B cell (primary cell): ENCODE measurements at places on chromosomes 6 and 20.
A peak's percentile ranks its signal among the peaks of the same experiment; 100 is the strongest.

GRCh38 chr6:108810057-108810643, 38.1 kb upstream of the ARMC2 start:
- no peaks in the 10 kb centered on the region for H3K36me3 ChIP-seq
- no peaks in the 10 kb centered on the region for H3K27me3 ChIP-seq
- no peak overlapping the region for H3K27ac ChIP-seq

GRCh38 chr6:154249499-154250298, 106.9 kb downstream of the IPCEF1 start:
- H3K27me3 ChIP-seq, result no peaks in the 10 kb centered on the region
- no peaks in the 10 kb centered on the region for H3K36me3 ChIP-seq
- H3K27ac ChIP-seq, result no peak overlapping the region
- H3K4me1 ChIP-seq, result peaks cover 17% of the 10 kb centered on the region
- peak; percentile 26 for DNase-seq

GRCh38 chr6:169158174-169158573, 95.5 kb downstream of the THBS2 start:
- no peak for DNase-seq
- no peaks in the 10 kb centered on the region for H3K4me1 ChIP-seq
- H3K27ac ChIP-seq, result no peak overlapping the region
- H3K36me3 ChIP-seq, result no peaks in the 10 kb centered on the region
- H3K4me3 ChIP-seq, result no peak overlapping the region
- H3K27me3 ChIP-seq, result no peaks in the 10 kb centered on the region

GRCh38 chr6:105642708-105643107, 239.8 kb upstream of the PREP start:
- no peaks in the 10 kb centered on the region for H3K36me3 ChIP-seq
- H3K4me1 ChIP-seq, result peaks cover 8% of the 10 kb centered on the region
- DNase-seq, result no peak
- no peak overlapping the region for H3K4me3 ChIP-seq

DNA sequence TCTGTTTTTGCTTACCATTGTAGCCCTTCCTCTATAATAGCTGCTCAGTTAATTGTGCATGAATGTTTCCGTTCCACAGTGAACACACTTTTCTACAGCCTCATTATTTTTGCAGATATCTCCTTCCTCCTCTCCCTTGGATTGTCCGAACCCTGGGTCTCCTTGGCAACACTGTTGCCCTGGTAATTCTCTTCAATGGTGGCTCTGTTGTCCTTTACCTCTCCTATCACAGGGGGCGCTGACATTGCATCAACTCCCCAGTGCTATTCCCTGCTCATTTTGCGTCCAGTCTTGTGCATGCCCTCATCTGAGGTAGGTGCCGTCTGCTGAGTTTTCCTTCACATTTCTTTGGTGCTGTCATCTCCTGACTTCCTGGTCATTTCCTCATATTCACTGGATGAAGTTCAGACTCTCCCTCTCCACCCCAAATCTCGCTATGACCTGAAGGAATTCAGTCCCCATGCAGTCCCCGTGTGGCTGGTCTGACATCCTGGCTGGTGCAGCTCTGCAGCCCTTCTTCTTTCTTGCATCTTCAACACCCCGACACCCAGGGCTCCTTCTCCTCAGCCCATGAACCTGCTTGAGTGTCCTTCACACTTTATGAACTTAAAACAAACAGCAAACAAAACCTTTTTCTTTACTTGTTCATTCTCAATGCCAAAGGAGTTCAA, 21.1 kb downstream of the PHACTR2 start:
- no peak overlapping the region for H3K4me3 ChIP-seq
- no peaks in the 10 kb centered on the region for H3K36me3 ChIP-seq
- DNase-seq, result no peak
- H3K27me3 ChIP-seq, result no peaks in the 10 kb centered on the region

- H3K4me3 ChIP-seq, result no peak overlapping the region
- no peak overlapping the region for H3K27ac ChIP-seq
- no peak for DNase-seq
- no peaks in the 10 kb centered on the region for H3K4me1 ChIP-seq
These were observed 12.1 kb downstream of the TMEM200A start for GRCh38 chr6:130377915-130378314.

GRCh38 chr6:5606546-5606945, 345.2 kb downstream of the FARS2 start:
- DNase-seq, result no peak
- no peak overlapping the region for H3K4me3 ChIP-seq
- no peak overlapping the region for H3K27ac ChIP-seq
- no peaks in the 10 kb centered on the region for H3K27me3 ChIP-seq
- H3K36me3 ChIP-seq, result no peaks in the 10 kb centered on the region

DNA sequence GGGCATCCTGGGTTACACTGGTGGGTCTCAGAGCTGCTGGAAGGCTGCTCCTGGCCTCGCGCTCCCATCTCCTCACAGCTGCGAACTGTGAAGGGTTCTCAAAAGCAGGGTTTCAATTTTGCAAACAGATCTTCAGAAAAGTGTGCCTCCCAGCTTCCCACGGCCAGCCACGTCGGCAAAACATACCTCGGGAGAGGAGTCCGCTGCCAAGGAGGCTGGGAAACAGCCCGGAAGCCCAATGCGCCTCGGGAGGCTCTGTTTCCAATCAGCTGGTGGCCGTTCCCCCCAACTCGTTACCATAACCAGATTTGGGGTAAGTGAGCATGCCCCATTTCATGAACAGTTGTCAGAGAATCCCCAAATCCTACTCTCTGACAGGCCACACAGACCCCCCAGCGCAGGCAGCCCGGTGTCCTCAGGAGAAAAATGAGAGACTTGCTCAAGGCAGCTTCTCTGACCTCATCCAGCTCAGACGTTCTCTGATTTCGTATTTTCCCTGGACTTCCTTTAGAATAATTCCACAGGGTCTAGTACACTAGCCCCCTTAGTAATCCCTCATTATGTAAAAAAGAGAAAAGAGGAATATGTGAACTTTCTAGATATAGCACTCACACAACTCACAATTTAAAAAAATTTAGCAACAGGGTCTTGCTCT, 98.4 kb downstream of the SNX5 start:
- H3K36me3 ChIP-seq, result no peaks in the 10 kb centered on the region
- no peak for DNase-seq
- H3K27ac ChIP-seq, result no peak overlapping the region
- H3K4me1 ChIP-seq, result peaks cover 18% of the 10 kb centered on the region
- H3K4me3 ChIP-seq, result no peak overlapping the region

- H3K27ac ChIP-seq, result no peak overlapping the region
- H3K36me3 ChIP-seq, result peaks cover 56% of the 10 kb centered on the region
- no peak for DNase-seq
These were observed 170.3 kb upstream of the SNX9 start for GRCh38 chr6:157652601-157653363.

DNA sequence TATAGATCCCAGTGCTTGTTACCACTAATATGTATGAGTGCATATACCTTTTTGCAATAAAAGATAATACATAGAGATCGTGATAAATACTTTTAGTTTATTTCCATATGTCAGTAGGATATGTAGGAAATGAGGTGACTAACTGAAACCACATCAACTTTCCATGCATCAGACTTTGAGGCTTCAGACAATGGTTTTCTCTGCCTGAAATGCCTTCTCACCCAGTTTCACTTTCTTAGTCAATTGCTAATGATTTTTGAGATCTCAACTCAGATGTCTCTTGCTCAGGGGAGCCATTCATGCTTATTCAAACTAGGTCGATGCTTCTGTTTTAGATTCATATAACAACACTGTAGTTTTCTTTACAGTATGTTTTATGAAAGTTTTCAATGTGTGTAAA, 626.6 kb upstream of the ADGRB3 start:
- H3K4me1 ChIP-seq, result no peaks in the 10 kb centered on the region
- H3K36me3 ChIP-seq, result no peaks in the 10 kb centered on the region
- DNase-seq, result no peak
